ENCODE measurements at places on chromosomes 5 and 9. TPM values are rescaled to one million over a fixed set of nuclear protein-coding genes. Genes with fewer than 3 reads are reported as not detected.

DNA sequence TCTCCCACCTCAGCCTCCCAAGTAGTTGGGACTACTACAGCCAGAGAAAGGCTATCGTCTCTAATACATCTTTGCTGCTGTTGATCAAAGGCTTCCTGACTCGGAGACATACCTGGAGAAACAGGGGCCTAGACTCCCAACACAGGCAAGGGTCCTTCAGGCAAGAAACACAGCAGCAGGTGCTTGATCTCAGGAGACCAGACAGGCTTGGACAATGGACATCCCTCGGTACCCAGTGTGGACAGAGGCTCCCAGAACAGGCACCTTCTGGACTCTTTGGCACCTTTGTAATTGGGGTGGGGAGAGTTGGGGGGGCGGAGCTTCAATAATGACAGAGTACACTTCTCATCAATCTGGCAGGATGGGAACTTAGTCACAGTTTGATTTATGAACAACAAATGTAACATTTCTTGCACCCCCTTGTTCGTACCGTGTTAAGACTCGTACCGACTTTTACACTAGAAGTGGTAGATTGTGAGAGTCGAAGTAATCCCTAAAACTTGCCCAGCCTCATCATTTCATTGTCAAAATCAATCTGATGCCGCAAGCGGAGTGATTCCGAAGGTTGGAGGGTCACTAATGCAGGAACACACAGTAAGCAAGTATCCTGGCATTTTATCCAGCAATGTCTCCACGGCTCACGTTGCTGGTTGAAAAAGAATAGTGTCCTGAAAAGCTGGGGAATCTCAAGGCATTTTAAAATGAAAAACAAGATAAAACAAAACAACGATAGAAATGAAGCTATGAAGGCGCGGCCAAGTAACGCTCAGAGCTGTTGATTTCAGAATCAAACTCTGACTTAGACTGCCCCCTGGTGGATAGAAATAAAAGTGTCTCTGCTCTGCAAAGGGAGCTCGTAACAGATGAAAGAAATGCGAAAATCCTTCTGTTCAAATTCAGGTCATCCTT lies 46.4 kb upstream of the STK32A start:
- H3K4me3 ChIP-seq: no peak overlapping the region
- no peaks in the 10 kb centered on the region for H3K4me1 ChIP-seq
- peaks cover 2% of the 10 kb centered on the region for H3K27me3 ChIP-seq
- peak; percentile 79 for DNase-seq
- no peak overlapping the region for H3K27ac ChIP-seq
- no peaks in the 10 kb centered on the region for H3K36me3 ChIP-seq

- H3K36me3 ChIP-seq: no peaks in the 10 kb centered on the region
- DNase-seq: no peak
- no peak overlapping the region for H3K4me3 ChIP-seq
Observed at GRCh38 chr9:87211669-87212068, 264.4 kb upstream of the GAS1 start.

GRCh38 chr5:131256507-131256823 lies 7.4 kb upstream of the CDC42SE2 start:
- H3K27ac ChIP-seq: peak overlapping the region; percentile 91
- no peak for DNase-seq
- no peaks in the 10 kb centered on the region for H3K4me1 ChIP-seq
- H3K27me3 ChIP-seq: no peaks in the 10 kb centered on the region
- no peaks in the 10 kb centered on the region for H3K36me3 ChIP-seq
- no peak overlapping the region for H3K4me3 ChIP-seq

GRCh38 chr5:141681295-141681694 lies 735 bp downstream of the ARAP3 start:
- DNase-seq: no peak
- peak overlapping the region; percentile 32 for H3K4me3 ChIP-seq
- no peaks in the 10 kb centered on the region for H3K27me3 ChIP-seq
- H3K27ac ChIP-seq: peak overlapping the region; percentile 93

Gene ADGRD2
- polyA plus RNA-seq: not detected

DNA sequence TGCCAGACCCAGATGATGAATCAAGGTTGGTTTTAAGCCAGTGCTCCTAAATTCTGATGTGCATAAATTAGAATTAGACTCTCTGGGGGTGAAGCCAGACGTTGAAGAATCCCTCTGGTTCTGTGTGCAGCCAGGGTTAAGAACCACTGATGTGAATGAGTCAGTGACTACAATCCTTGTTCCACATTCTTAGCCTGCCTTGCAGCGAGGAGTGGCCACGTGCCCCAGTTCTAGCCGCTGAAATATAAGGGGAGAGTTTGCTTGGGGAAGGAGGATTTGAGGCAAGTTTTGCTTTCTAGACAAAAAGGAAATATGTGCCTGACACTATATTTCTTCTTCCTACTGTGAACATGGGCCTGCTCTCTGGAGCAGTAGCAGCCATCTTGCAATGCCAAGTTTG lies 34.2 kb upstream of the MSH3 start:
- H3K27me3 ChIP-seq: no peaks in the 10 kb centered on the region
- DNase-seq: no peak
- no peak overlapping the region for H3K27ac ChIP-seq
- H3K4me3 ChIP-seq: no peak overlapping the region
- H3K4me1 ChIP-seq: peaks cover 7% of the 10 kb centered on the region

Gene FGF1
- polyA plus RNA-seq: 0.27 TPM

GRCh38 chr9:113659740-113660139 lies 196.2 kb downstream of the RGS3 start:
- H3K4me1 ChIP-seq: no peaks in the 10 kb centered on the region
- no peak overlapping the region for H3K4me3 ChIP-seq
- H3K27me3 ChIP-seq: no peaks in the 10 kb centered on the region
- no peaks in the 10 kb centered on the region for H3K36me3 ChIP-seq
- no peak overlapping the region for H3K27ac ChIP-seq
- no peak for DNase-seq

DNA sequence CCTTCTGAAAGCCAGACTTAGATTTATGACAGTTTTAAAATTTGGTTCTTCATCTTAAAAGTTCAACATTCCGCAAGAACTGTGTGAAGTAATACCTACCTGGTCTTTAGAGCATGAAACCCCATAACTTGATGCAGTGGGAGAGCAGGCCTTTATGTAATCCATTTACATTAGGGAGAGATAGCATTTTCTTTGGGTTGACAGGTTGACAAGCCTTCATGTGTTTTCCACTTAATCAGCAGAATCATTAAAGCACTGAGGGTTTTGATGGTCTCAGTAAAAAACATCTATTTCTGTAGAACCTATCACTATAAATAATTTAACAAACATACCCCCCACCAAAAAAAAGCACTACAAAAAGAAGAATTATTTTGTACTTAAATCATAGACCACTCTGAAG lies 121.6 kb upstream of the KIF2A start:
- H3K36me3 ChIP-seq: no peaks in the 10 kb centered on the region
- no peaks in the 10 kb centered on the region for H3K4me1 ChIP-seq
- no peak for DNase-seq
- H3K4me3 ChIP-seq: no peak overlapping the region
- H3K27me3 ChIP-seq: no peaks in the 10 kb centered on the region
- H3K27ac ChIP-seq: no peak overlapping the region

Gene LCN6
- polyA plus RNA-seq: 1.4 TPM

GRCh38 chr5:126868338-126869004 lies 91.5 kb downstream of the LMNB1 start:
- no peak for DNase-seq
- no peaks in the 10 kb centered on the region for H3K4me1 ChIP-seq
- H3K27me3 ChIP-seq: no peaks in the 10 kb centered on the region

DNA sequence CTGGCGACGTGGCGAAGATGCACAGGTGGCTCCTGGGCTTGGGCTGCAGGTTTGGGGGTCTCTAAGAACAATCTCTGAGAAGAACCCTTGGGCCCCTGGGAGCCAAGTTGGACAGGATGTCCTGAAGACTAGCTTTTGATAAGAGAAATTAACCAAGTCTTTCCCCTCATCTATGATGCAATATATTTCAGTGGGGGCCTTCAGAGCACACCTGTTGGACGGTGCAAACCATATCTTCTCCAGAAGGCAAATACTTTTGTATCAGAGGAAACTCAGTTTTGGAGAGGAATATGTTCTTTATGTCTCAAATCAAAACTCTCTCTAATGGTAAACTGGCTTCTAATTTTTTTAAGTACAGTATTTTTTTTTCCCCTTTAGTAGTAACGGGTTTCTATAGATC lies 28.6 kb downstream of the OTULIN start:
- no peaks in the 10 kb centered on the region for H3K4me1 ChIP-seq
- H3K36me3 ChIP-seq: peaks cover 20% of the 10 kb centered on the region
- no peaks in the 10 kb centered on the region for H3K27me3 ChIP-seq

DNA sequence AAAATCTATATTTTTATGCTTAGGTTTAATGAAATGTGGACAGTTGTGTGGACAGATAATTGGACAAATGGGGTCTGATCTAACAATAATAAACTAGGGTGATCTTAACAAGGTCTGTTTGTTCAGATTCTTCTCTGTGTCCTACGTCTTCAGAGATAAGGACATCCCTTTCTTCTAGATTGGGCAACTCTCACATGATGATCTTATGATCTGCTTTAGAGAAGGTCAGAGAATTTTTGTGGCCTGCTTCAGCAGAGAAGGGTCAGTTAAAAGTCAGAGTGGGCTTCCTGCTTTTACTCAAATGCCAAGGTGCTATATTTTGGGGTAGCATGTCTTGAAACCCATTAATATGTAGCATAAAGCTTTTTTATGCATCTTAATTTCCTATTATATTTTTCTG lies 63.8 kb upstream of the RGMB start:
- H3K27me3 ChIP-seq: no peaks in the 10 kb centered on the region
- no peak overlapping the region for H3K27ac ChIP-seq
- no peaks in the 10 kb centered on the region for H3K36me3 ChIP-seq
- H3K4me1 ChIP-seq: no peaks in the 10 kb centered on the region
- no peak overlapping the region for H3K4me3 ChIP-seq

Gene UBE2QL1
- polyA plus RNA-seq: 0.27 TPM

DNA sequence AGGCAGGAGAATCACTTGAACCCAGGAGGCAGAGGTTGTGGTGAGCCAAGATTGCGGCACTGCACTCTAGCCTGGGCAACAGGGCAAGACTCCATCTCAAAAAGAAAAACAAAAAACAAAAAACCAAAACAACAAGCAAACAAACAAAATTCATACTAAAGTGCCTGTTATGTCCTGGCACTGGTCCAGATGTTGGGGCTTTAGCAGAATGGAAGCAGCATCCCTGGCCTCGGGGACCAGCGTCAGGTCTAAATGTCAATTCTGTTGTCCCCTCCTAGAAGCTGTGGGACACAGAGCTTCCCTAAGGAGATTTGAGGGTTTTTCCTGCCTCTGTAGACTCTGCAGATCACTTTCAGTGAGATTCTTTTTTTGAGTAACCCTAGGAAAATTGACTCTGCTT lies 26.2 kb downstream of the PPARGC1B start:
- no peak overlapping the region for H3K4me3 ChIP-seq
- H3K36me3 ChIP-seq: no peaks in the 10 kb centered on the region
- H3K4me1 ChIP-seq: peaks cover 23% of the 10 kb centered on the region
- no peak for DNase-seq
- H3K27me3 ChIP-seq: no peaks in the 10 kb centered on the region
- H3K27ac ChIP-seq: no peak overlapping the region

DNA sequence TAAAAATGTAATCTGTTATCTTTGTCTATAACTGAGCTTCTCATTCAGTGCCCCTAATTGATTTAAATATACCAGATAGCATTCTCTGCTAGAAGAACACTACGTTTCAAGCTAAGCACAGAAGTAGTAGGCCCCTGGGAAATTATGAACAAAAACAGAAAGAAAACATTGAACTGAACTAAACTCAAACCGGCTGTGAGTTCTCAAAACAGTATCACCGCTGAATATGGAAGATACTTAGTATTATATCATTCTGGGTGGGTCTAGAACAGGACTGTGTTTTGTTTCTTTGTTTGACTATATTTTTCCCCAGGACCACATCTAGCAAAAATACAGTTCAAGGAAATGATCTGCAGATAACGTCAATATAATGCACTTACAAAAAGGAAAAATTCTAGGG lies 95.1 kb upstream of the HMHB1 start:
- H3K4me1 ChIP-seq: no peaks in the 10 kb centered on the region
- no peak overlapping the region for H3K27ac ChIP-seq
- no peaks in the 10 kb centered on the region for H3K36me3 ChIP-seq
- no peaks in the 10 kb centered on the region for H3K27me3 ChIP-seq
- no peak for DNase-seq

- no peak overlapping the region for H3K27ac ChIP-seq
- H3K36me3 ChIP-seq: peaks cover 23% of the 10 kb centered on the region
- DNase-seq: no peak
- no peaks in the 10 kb centered on the region for H3K27me3 ChIP-seq
Observed at GRCh38 chr9:35659340-35659739, 1.2 kb downstream of the CCDC107 start.

DNA sequence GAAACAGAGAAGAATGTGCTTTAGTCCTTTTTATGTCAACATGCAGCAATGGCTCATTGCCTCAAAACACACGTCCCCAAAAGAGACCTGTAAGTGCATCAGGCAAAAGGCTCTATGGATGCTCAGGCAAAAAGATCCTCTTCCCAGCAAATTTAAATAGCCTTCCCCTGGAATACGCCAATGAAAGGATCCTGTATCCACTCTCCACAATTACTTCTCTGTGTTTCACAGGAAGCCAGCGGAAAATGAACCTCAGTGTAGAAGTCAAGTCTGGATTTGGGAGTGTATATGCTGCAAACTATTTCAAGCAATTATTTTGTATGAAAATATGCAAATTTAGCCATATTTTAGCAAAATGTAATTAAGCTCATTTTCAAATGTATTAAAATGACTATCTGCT lies 217.9 kb downstream of the EPB41L4A start:
- no peak overlapping the region for H3K4me3 ChIP-seq
- no peak overlapping the region for H3K27ac ChIP-seq
- H3K27me3 ChIP-seq: no peaks in the 10 kb centered on the region
- DNase-seq: no peak
- no peaks in the 10 kb centered on the region for H3K4me1 ChIP-seq

Gene C8G
- polyA plus RNA-seq: 41.1 TPM

- peaks cover 11% of the 10 kb centered on the region for H3K4me1 ChIP-seq
- no peak overlapping the region for H3K4me3 ChIP-seq
- H3K36me3 ChIP-seq: no peaks in the 10 kb centered on the region
- no peaks in the 10 kb centered on the region for H3K27me3 ChIP-seq
- peak overlapping the region; percentile 48 for H3K27ac ChIP-seq
Observed at GRCh38 chr9:128899566-128900322, 17.8 kb downstream of the LRRC8A start.

Gene FOXD4L4
- polyA plus RNA-seq: not detected

DNA sequence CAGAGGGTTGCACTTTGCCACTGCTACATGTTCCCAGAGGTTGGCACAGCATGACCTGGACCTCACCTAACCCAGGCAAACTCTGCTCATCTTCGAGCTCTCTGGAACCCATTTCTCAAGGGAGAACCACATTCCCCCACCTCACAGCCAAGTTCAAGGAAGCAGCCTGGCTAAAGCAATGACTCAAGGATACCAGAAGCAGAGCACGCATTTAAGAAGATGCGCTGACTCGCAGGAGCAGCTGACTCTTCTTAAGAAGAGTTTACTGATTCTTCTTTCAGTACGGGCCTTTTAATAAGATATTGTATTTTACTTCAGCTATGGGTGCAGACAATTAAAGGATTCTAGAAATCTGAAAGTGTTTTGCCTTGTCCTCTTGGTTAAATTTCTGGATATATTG lies 4.1 kb upstream of the SEMA5A start:
- H3K27me3 ChIP-seq: no peaks in the 10 kb centered on the region
- no peaks in the 10 kb centered on the region for H3K4me1 ChIP-seq
- no peaks in the 10 kb centered on the region for H3K36me3 ChIP-seq
- no peak overlapping the region for H3K27ac ChIP-seq
- H3K4me3 ChIP-seq: no peak overlapping the region

Gene ADAMTS19
- not detected for polyA plus RNA-seq

Gene OTP
- polyA plus RNA-seq: not detected
